Renal pelvis (tissue), 12 donors: ENCODE measurements at places on chromosomes 7 and 10. TPM values are rescaled to one million over a fixed set of nuclear protein-coding genes. Genes with fewer than 3 reads are reported as not detected.
A peak's percentile ranks its signal among the peaks of the same experiment; 100 is the strongest.

DNA sequence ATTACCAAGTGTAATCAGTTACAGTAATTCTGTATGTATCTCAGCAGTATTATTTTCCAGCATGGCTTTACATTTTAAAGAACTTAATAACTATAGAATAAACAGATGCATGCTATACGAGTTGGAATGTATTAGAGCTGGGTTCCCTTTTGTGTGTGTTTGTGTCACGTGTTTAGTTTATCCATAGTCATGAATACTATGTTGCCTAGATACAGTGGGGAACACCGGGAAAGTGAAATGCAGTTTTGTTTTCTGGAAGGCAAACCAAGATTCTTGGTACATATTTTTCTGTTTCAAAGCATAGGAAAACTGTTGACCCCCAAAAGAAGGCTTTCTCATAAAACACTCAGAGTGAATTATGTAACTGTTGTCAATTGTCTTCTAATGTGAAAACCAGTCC is 119.0 kb downstream of the FANK1 start:
- no peak for DNase-seq

DNA sequence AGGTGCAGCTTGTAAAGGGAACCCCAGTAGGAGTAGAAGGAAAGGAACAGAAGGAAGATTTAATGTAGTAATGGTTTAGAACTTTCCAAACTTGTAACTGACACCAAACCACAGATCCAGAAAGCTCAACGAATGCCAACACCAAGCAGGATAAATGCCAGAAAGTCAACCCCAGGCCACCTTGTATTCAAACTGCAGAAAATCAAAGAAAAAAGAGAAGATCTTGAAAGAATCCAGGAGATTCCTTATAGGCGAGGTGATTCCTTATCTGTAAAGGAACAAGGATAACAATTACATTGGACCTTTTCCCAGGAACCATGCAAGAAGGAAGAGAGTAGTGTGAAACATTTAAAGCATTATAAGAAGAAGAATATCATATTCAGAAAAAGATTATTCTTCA is 93.6 kb downstream of the NKX6-2 start:
- no peak for DNase-seq

DNAJC12 gene
- polyA plus RNA-seq, result 11.8 TPM

STEAP2 gene
- polyA plus RNA-seq, result 15.5 TPM

DNA sequence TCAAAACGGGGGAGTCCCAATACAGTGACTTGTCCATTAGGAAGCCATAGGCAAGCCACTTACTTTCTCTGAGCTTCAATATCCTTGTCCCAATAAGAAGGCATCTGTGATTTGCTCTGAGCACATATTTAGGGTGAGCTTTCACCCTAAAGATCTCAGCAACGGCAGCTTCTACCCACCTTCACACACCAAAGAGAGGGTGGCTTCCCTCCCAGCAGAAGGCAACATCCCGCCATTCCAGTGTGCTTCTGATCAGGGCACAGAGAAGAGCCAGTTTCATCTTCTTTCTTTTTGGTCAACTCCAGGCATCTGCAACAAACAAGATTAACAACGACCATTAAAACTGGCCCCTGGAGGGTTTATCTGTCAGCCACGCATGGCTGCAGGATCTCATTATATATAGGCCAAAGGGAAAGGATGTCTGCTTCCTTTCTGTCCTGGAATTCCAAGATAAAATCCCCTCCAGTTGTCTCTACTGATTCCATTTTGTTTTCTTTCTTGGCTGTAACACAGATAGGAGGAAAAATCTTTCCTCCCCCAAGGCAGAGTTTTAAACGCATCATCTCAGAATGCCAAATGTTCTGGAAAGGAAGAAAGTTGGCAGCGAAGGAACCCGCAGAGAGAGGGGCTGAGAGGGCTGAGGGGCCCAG is 491 bp upstream of the SH2D4B start:
- DNase-seq, result peak; percentile 48

DNA sequence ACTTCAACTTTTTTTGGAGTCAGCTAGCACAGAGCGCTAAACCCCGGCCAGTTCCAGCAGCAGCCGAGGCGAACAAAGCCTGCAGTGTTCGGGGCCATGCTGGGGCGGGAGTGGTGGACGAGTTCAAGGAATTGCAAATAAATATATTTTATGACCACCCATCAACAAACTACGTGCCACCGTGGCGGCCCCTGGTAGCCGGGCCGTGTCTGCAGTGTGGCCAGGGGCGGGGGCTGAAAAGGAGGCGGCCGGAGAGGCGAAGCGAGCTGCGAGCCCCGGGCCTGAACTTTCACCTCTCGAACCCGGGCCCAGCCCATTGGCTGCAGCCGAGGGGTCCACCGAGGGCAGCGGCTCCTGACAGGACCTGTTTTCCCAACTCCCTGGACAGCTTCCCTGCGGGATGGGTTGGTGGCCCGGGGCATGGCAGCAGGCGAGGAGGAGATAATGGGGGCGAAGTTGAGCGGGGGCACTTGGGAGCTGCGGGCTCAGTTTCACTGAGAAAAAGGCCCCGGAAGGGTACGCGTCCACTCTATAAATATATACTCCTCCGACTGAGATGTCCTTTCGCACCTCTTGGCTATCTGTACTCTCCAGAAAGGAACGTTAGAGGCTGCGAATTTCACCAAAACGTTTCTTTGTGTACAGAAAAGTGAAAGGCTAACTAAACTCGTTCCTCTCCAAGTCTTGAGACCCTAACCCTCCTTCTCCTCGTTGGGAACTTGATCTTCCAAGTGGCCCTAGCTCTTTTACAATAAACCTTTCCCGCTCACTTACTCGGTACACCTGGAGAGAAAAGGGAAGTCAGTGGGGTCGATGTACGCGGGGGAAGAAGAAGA is 164.6 kb upstream of the PPP1R3A start:
- DNase-seq, result peak; percentile 34
